ENCODE measurements at places on chromosomes 2 and 18. TPM values are rescaled to one million over a fixed set of nuclear protein-coding genes. Genes with fewer than 3 reads are reported as not detected.

The ABCG8 gene
- total RNA-seq: not detected

The HOXD12 gene
- not detected for total RNA-seq

The REG3A gene
- not detected for total RNA-seq

The REV1 gene
- 15.0 TPM for total RNA-seq

The GKN1 gene
- total RNA-seq: not detected

The BCL11A gene
- total RNA-seq: 3.5 TPM

The CRYGD gene
- not detected for total RNA-seq
